ENCODE measurements at places on chromosomes 7 and 10.

GRCh38 chr7:51013218-51013786, 230.6 kb upstream of the GRB10 start:
- no peak for DNase-seq

DNA sequence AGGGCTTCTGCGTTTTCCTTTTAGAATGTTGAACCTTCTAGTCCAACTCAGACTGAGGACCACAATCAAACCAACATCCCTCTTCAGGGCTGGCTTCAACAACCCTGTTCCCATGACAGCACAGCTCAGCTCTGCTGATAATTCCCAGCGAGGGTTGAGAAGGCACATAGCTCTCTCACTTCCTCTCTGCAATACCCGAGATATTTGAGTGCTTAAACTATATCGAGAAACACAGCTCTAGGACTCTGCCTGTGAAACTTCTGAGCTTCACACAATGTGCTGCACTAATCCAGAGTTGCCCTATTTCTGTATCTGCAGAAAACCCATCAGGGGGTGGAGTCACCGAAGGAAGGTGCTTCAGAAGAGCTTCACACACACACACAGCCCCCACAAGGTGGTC, 1.6 kb upstream of the ADARB2 start:
- DNase-seq, result no peak

DNA sequence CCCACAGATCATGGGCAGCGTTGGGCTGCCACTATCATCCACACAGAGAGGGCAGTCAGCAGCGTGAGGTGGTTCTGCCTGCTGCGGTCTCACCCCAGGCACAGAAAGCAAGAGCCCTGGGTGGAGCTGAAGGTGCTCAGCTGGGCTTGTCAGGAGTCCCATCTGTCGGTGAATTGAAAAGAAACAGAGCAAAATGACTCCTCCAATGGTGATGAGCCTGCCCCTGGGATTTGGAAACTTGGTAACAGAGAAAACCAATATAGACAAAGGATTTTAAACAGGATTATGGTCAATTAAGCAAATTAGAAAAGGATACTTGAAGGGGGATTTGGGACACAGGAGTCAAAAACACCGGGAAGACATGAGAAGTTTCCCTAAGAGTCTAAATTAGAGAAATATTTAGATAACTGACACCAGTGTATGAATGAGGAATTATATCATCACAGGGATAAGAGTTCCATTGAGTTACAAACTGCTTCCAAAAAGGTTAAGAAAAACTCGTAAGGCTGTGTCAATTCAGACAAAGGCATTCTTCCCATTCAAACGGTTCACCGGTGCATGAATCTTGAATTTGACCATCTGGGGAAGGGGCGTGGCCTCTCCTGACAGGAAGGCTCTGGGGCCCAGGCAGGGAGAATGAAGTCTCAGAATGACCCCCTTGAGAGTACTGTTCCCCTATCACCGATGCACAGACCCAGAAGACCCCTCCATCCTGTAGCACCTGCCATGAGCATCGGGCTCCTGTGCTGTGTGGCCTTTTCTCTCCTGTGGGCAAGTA, 70.0 kb upstream of the PRSS58 start:
- no peak for DNase-seq

DNA sequence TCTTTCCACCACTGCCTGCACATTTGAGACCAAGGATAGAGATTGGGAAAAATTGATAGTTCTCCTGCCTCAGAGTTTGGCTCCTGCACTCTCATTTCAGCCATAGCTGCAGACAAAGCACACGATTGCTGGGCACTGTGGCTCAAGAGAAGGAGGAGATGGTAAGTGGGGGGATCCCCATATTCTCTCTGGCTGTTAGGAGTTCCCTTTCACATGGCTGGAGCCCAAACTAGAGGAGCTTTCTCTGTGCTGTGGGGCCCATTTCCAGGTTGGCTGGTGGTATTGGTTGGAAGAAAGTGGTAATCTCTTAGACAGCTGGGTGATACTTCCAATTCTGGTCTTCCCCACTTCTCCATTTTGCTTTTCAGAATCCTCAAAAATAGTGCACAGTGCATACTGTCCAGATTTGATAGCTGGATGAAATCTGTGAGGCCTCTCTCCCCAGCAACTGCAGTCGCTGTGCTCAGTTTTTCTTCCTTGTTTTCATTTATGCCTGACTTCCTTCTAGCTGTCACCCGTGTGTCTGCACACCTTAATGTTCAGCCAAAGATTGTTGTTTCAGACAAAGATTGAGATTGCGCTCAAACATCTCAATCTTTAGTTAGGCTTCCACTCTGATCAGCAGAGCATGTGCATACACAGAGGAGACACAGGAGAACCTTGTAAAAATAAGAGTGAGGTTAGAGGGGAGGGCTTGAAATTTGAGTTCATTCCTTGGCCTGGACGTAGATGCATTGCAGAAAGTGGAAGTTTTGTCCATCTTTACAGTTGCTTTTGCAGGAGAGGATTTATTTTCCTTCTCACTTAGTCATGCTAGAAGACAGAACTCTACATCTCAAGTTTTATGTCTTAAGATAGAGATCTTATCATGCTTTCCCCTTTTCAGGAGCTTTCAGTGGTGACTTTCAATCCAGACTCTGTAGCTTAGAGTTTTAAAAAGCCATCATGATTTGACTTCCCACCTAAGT, 28.6 kb downstream of the RABGEF1 start:
- no peak for DNase-seq

GRCh38 chr7:40870108-40870507, 735.3 kb downstream of the SUGCT start:
- no peak for DNase-seq

Measured in AG04449 (cell line).